Activated CD4-positive, alpha-beta T cell treated with anti-CD3 and anti-CD28 coated beads, Interleukin-10, Interleukin-2, amounts not matched to agents 100 ng/mL and 50 ng/mL, durations not matched to agents 16 hours and 8 hours (primary cell): ENCODE measurements at places on chromosomes 5 and 9.
A peak's percentile ranks its signal among the peaks of the same experiment; 100 is the strongest.

DNA sequence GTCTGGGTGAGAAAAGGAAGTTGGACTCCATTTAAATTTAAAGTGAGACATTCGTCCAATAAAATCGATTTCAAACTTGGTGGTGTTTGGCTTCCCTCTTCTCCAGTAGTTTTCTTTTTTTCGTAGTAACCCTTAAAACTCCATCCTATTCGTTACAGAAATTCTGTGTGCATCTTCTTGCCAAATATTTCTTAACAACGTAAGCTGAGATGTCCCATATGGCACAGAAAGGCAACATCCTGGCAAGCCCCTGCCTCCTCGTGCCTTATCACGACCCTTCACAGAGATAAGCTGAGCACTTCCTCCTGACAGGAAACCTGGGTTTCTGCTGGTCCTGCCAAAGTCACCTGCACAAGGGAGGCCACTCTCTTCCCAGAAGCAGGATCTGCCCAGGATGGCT is 11.8 kb upstream of the ADAMTS2 start:
- no peak for DNase-seq

- DNase-seq, result no peak
Observed at GRCh38 chr9:128493424-128493823, 11.1 kb upstream of the GLE1 start.

GRCh38 chr5:35360671-35361070 is 130.4 kb upstream of the PRLR start:
- peak; percentile 52 for DNase-seq

- no peak for DNase-seq
Observed at GRCh38 chr5:151004499-151004898, 15.9 kb upstream of the GPX3 start.

DNA sequence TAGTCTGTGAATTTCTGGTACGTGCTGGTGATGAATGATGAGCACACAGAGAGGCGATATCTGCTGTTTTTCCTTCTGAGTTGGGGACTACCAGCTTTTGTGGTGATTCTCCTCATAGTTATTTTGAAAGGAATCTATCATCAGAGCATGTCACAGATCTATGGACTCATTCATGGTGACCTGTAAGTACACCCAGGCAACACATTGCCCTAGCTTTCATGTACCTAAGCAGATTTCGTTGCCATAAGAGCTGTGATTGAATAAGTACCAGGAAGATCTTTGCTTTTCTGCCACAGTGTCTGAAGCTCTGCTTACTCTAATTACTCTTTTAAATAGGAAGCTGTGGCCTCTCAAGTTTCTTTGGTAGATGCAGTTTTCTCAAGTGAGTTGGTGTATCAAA is 397.8 kb downstream of the ARRDC3 start:
- DNase-seq, result no peak

DNA sequence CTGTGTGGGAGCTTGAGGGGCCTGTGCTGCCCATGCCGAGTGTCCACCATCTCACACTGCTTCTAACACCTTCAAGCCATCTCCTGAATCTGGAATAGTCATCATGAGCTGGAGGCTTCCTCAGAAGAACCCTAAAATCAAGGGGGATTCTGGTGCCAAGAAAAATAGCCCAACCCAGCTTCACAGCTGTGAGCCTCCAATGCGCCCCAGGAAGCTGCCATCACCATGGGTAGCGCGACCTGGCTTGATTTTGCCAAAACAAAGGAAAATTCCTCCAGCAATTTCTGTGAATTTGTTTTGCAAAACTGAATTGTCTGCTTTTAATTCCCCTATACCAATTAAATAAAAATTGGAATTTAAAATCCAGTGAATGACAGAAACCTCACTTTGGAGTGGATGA is 6.2 kb upstream of the TIFAB start:
- DNase-seq, result no peak

DNA sequence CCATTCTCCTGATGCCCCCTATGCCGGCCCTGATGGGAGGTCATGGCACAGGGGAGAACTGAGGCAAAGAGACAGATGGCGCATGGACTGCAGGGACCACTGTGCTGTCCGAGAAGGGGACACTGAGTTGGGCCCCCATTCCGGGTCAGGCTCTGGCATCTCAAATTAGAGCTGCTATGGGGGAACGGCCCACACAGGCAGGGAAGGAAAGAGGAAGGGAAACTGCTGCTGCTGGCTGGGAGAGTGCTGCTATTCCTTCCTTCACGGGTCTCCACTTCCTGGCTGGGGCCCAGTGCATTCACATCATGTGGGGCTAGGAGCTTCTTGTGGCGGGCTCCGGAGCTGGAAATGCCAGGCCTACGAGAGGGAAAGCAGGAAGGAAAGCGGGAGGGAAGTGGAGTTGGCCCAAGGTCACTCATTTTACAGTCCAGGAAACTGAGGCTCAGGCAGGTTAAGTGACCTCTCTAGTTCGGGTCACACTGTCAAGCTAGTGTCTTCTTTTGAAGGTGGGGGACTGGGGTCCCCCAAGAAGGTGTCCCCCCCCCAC is 1.3 kb upstream of the CARD19 start:
- DNase-seq, result no peak

GRCh38 chr5:120396186-120396585 is 67.9 kb upstream of the PRR16 start:
- no peak for DNase-seq

DNA sequence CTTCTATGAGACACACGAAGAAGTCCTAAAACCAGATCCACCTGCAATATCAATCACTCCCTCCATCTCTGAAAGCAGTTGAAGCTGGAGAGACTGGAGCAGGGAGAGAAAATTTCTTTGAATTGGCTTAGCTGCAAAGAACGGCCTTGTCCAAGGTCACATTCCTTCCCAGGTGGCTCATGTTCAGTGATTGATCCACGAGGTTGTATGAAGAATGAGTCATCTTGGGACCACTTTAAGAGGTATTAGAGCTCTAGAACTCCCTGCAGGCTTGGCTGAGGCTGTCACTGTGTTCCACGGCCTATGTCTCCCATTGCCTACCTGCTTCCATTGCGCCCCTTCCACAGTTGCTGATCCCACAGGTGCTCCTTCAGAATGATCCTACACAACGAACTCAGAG is 68.2 kb downstream of the HMHB1 start:
- DNase-seq, result no peak

DNA sequence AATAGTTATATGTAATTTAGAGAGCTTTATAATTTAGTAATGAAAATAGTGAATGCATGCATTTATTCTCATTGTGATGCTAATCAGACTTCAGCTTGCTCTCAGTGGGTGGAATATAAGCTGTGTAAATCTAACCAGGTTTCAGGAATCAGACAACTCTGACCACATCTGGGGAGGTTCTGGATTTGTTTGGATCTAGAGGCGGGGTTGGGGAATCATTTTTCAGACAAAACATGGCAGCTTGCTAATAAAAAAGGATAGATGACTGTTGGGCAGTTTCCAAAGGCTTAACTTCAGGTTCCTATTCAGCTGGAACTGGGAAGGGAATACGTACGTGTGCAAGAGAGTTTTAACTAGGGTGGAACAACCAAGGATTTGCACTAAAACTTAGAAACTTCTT is 43.2 kb upstream of the MAMDC2 start:
- no peak for DNase-seq

DNA sequence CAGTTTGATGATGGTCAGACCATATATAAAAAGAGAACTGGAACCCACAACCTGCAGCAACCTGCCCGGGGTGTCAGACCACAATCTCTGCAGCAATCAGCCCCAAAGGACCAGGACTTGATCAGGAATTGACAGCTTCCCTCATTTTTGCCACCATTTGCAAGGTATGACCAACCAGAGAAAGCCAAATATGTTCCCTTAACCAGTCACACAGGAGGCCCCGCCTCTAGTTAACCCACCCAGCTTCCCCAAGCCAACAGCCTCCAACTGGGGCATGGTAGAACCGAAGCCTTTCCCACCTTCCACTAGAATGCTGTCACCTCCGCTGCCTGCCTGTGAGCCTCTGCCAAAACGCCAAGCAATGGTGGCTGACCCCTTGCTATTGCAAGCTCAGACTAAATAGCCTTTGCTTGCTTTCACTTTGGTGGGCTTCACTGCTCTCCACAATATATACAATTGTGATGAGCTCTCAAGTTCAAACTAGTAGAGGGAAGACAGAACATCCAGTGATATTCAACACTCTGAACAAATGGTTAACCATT is 86.3 kb downstream of the AK8 start:
- no peak for DNase-seq

GRCh38 chr5:119220576-119221197 is 135.1 kb upstream of the TNFAIP8 start:
- no peak for DNase-seq

DNA sequence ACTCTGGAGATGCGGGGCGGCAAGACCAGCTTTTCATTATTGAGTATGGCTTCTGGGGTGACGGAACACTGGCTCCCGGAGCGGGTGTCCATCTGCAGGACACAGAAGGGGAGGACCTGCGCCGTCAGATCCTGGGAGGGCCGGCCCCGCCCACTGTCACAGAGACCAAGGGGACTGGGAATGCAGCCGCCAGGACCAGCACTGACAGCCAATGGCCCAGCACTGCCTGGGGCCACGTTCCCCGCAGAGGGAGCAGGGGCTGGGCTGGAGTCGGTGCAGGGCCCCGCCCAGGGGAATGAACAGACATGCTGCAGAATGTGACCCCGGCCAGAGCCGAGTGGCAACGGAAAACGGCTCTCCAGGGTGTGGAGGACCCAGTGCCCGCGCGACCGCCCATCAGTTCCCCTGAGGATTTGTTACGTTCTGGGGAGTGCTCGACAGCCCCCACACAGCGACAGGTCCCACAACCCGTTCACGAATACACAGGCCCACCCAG is at the start of gene ZDHHC11:
ZDHHC11 (minus strand) TSS at position 476 of the 496 bp plus-strand sequence; CDS start at position 92, 384 bp downstream.
- no peak for DNase-seq

- DNase-seq, result no peak
Observed at GRCh38 chr9:133571391-133571890, 36.9 kb downstream of the ADAMTSL2 start.

DNA sequence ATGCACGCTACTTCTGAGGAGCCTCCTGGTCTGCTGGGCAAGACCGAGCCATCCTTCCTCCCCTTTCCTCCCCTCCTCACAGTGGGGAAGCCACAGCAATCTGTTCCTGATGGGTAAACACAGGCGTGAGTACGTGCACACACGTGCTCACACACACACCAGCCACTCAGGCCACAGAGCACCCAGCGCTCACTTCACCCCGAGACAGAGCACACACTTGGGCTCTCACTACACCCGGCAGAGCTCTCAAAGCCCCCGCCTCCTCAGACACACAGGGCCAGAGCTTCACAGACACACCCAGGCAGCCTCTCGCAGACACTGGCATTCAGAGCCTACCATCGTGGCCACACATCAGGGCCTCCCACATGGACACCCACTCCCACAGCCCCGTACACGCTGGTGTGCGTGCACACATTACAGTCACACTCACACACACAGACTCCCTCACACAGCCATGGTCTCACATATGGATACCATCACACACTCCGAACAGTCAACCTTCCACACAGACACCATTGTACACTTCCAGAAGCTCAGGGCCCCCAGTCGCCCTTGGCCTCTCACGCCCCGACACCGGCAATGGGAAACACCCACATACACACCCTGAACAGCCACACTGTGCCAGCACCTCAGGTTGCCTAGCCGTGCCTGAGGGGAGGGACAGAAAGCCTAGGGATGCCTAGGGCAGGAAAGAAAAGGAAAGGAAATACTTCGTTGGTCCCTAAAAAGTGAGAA is 13.5 kb downstream of the CNTFR start:
- DNase-seq, result no peak

- peak; percentile 46 for DNase-seq
Observed at GRCh38 chr5:131589510-131590348, 45.3 kb downstream of the RAPGEF6 start.

DNA sequence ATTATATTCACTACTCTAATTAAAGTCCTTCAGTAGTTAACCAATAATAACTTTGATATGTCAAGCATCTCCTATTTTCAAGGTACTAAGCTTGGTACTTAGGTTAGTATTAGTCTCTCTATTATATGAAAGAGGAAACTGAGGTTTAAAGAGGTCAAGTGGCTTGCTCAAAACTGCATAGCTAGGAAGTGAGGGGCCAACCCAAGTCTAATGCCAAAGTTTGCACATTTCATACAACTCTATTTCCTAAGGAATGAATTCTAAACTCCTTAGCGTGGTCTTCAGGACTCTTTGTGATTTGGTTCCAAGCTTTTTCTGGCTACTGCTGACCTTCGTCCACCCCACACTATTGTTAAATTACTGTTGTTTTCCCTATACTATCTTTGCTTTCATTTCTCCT is 9.9 kb upstream of the SHOC1 start:
- DNase-seq, result no peak

DNA sequence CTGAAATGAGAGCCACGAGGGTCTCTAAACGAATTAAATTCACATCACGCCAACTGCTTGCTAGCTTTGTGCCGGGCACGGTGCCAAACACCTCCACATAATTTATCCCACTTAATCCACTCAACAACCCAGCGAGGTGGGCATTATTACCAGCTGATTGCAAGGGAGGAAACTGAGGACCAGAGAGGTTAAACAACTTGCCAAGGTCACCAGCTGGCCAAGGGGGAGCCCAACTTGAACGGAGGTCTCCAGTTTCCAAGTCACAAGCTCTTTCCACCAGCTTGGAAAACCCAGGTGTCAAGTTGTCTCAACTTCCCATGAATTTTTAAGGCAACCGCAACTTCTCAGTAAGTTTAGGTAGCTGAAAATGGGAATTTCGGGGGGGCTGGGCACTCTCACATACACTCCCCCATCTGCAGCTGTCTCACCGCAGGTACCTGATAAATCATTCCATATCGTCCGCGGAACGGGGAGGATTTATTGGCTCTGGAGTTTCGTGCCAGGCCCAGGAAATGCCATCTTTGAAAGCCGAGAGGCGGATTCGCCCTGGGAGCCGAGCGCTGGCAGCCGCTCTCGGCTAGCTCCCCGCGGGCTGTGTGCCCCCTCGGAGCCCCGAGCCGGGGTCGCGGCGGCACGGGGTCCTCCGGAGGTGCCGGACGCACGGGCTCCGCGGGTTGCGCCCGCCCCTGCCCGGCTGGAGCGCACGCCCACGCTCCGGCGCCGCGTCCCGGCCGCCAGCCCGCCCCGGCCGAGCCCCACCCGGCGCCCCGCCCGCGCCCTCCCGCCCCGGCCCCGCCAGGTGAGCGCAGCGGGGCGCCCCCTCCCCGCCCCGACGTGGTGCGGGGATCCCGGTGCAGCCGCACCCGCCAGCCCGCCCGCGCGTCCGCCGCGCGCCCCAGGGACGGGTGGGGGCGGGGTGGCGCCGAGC is 617 bp downstream of the PTPN3 start:
- no peak for DNase-seq

- peak; percentile 78 for DNase-seq
Observed at GRCh38 chr9:72365525-72366256, 683 bp upstream of the ZFAND5 start.

DNA sequence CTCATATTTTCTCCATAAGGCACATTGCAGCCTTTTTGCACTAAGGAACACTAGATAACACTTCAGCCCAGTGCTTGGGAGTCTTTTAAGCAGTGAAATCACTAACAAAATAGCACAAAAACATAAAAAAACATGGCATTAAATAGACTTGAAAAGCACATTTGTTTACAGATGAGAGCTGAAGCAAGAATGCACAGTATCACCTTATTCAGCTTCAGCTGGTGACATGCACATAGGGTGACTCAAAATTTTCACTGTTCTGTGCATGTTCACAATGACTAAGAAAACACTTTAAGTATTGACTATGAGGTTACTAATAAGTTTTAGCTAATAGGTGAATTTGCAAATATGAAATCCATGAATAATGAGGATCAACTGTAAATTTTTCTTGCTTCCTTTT is 293.9 kb upstream of the TARS1 start:
- DNase-seq, result no peak

- peak; percentile 92 for DNase-seq
Observed at GRCh38 chr9:130128251-130128650, 44.0 kb upstream of the NCS1 start.

GRCh38 chr5:150777685-150778084 is 872 bp upstream of the SMIM3 start:
- no peak for DNase-seq

- no peak for DNase-seq
Observed at GRCh38 chr9:132181796-132182313, 20.0 kb downstream of the NTNG2 start.
